Stimulated activated CD4-positive, alpha-beta T cell treated with anti-CD3 and anti-CD28 coated beads, TNF-alpha, amount 100 ng/mL, for 1 hour (primary cell): ENCODE measurements at places on chromosomes 12 and 14.

- DNase-seq = no peak
These were observed 48.6 kb downstream of the KICS2 start for GRCh38 chr12:64173456-64173855.

DNA sequence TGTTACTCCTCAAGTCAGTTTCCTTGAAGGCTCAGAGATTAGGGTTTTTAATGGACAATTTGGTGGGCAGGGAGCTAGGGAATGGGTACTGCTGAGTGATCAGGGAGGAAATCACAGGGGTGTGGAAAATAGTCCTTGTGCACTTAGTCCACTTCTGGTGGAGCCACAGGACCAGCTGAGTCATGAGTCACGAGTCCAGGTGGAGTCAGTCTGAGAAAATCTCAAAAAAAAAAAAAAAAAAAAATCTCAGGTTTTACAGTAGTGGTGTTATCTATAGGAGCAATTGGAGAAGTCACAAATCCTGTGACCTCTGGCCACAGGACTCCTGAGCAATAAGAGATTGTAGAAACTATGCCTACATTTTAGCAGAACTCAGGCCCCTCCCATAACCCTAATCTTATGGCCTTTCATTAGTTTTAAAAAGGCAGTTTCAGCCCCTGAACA is 28.2 kb upstream of the AMN1 start:
- DNase-seq = no peak

GRCh38 chr14:106802413-106803364 is 1276.3 kb downstream of the TMEM121 start:
- no peak for DNase-seq

- DNase-seq = no peak
These were observed 74.3 kb downstream of the NCOR2 start for GRCh38 chr12:124492879-124493808.

DNA sequence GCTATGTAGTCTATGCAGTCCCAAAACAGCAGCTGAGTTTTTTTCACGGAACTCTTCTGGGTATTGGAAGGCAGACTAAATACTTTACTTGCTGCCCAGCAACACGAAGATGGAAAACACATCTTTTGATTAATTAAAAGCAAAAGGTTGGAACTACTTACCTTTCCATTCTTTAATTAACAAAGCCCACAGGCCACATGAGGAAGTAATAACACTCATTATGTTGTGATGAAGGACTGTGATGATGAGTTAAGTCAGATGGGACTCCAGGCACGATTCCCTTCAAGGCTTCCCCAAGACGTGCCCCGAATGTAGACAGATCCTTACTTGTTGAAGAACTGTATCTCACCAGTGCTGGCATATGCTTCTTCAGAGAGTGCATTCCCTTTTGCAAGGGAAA is 129.0 kb downstream of the WIF1 start:
- DNase-seq = no peak

DNA sequence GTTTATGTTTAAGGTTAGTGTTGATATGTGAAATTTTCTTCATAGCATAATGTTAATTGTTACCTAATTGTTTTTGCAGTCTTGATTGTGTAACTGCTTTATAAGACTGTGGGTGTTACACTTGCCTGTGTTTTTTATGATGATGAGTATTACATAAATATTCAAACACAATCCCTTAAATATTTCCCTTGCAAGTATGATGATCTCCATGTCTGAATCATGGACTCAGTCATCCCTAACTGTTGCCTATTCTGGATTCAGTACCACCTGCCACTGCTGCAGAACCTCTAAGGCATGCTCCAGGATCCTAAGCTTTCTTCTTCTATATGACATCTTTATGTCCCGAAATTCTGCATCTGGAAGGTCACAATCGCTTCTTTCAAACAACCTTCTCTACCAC is 246.3 kb upstream of the CLEC14A start:
- DNase-seq = no peak

- no peak for DNase-seq
These were observed 13.7 kb downstream of the TXNDC16 start for GRCh38 chr14:52538623-52539022.

GRCh38 chr14:100268591-100269207 is 29.8 kb downstream of the YY1 start:
- DNase-seq = no peak

DNA sequence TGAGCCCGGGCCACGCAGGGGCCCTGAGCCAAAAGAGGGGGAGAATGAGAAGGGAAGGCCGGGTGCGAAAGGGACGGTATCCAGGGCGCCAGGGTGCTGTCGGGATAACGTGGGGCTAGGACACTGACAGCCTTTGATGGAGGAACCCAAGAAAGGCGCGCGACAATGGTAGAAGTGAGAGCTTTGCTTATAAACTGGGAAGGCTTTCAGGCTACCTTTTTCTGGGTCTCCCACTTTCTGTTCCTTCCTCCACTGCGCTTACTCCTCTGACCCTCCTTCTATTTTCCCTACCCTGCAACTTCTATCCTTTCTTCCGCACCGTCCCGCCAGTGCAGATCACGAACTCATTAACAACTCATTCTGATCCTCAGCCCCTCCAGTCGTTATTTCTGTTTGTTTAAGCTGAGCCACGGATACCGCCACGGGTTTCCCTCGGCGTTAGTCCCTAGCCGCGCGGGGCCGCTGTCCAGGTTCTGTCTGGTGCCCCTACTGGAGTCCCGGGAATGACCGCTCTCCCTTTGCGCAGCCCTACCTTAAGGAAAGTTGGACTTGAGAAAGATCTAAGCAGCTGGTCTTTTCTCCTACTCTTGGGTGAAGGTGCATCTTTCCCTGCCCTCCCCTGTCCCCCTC is 3.0 kb downstream of the SSTR1 start:
- DNase-seq = no peak

- no peak for DNase-seq
These were observed 22.5 kb downstream of the ADGRD1 start for GRCh38 chr12:130976171-130976720.

DNA sequence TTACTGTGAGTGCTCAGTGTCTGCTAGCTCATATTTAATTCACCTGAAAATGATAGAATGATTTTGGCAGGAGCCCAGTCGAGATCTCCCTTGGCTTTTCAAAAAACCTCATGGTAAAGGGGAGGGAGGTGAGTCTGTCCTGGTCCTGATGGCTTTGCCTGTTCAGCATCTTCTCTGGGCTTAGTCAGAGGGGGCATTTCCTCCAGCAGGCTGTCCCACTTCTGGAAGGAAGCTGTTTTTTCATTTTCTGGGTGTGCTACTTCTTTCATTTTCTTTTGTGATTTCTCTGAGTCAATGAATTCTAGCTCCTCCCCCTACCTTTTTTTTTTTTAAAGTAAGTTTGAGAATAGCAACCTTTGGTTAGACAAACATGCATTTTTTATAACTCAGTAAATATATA is 58.8 kb downstream of the TMX1 start:
- no peak for DNase-seq

GRCh38 chr12:2503762-2504161 is 291.0 kb upstream of the FKBP4 start:
- no peak for DNase-seq

DNA sequence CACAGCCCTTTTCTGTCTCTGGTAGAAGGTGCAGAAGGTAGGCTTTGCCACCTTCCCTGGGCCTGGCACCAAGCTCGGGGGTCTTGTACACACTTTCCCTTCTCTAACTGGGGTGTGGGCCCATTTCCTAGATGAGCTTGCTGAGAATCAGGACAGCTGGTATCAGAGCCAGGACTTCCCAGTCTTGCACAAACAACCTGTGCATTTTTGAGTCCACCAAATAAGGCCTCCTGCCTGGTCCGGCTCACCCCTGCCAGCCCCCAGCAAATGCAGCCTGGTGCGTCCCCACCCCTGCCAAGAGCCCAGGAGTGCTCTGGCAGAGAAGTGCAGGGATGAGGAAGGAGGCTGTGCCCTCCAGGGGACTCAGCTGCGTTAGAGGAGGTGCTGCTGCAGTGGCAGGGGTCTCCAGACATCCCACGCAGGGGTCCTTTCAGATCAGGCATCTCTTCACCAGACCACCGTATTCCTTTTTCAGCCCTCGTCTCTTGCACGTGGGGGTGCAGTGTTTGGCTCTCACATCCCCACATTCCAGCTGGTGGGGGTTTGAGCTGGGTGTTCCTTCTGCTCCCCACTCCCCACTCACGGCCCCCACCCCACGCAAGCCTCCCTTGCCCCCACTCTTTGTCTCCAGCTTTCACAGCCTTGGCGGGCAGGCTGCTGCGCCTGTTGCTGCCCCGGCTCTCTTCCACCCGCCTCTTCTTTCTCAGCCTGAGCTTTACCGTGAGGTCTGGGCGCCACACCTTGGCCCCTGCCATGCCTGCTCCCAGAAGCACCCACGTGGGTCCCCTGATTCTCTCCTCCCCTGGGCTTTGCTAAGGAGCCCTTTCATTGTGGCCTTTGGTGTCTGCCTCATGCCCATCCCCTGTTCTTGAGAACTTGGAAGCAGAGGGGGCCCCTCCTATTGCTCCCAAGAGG is 32.3 kb downstream of the MEG3 start:
- DNase-seq = no peak

GRCh38 chr12:1319212-1319611 is 275.2 kb downstream of the FBXL14 start:
- no peak for DNase-seq

DNA sequence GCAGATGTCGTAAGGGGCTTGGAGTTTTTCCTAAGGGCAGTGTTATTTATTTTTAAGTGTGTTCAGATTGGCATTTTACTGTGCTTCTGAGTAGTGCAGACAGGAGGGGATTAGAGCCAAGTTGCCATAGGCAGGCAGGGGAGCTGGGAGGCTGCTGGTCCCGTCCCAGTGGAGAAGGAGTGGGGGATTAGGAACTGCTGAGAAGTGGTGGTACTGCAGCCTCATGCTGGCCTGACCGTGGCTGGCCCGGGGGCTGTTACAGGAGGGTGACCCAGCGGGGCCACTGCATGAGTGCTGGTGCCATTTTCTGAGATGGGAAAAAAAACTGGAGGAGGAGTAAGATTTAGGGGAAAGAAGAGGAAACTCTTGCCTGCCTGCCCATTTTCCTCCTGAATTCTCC is 52.3 kb upstream of the DLK1 start:
- DNase-seq = no peak
